ENCODE measurements at places on chromosomes 4 and X.

DNA sequence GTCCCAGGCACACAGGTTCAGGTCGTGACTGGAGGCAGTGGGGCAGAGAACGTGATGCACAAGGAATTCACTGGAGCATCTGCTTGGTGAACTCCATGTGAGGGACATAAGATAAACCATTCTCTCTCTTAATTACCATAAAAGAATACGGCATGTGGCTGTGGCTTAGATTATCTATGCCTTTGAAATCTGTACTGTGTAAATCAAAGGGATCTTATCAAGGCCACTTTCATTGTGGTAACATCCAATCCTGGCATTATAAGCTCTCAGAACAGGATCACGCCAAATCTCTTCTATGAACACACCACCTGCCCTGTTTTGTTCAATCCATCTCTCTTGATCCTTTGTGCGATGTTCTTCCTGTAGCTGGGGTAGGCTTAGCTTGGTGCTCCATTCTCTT is 192.3 kb downstream of the SPATA18 start:
- no peak for DNase-seq

GRCh38 chr4:40232610-40233009 is 35.8 kb downstream of the RHOH start:
- no peak for DNase-seq

GRCh38 chr4:96354036-96354712 is 514.3 kb downstream of the PDHA2 start:
- DNase-seq = no peak

- no peak for DNase-seq
These were observed 146.9 kb downstream of the DCHS2 start for GRCh38 chr4:154344686-154345085.

DNA sequence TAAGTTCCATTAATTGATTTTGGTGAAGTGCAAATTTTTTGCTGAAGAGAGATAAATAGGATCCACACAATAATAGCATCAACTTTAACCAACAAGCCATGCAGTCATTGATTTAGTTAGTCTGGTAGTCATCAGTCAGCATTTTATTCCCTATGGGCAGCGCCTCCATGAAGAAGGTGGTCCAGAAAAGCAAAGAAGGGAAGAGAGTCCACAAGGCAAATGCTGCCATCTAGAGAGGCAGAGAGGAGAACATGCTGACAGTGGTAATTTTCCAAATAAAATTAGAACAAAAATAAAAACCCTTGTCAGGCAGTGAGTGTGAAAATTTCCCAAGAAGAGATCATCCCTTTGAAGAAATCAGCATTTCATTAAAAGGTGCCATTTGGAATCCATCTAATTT is 366.7 kb upstream of the FAM241A start:
- DNase-seq = no peak

- no peak for DNase-seq
These were observed 78.3 kb upstream of the C1QTNF7 start for GRCh38 chr4:15349531-15349935.

GRCh38 chrX:98931216-98931615 is 1478.9 kb downstream of the PCDH19 start:
- DNase-seq = no peak

GRCh38 chr4:78788007-78788889 is 12.1 kb downstream of the BMP2K start:
- no peak for DNase-seq

DNA sequence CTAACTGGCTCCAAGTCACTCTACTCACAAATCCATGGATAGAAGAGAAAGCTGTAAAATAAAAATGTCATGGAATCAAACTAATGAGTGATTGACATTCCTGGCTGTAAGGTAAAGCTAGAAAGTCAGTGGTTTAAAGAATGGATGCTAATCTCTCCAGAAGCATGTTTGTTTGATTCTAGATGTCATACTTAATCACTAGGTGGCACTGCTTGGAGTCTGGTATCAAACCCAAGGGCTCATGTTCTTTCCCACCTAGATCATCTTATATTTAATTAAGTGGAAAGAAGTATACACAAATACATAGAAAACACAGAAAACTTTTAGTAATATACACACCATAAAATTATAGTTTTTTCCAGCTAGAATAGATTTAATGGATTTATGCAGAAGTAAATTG is 2666.6 kb downstream of the PCDH7 start:
- DNase-seq = no peak

GRCh38 chr4:26867914-26868684 is 7.5 kb downstream of the STIM2 start:
- DNase-seq = no peak

DNA sequence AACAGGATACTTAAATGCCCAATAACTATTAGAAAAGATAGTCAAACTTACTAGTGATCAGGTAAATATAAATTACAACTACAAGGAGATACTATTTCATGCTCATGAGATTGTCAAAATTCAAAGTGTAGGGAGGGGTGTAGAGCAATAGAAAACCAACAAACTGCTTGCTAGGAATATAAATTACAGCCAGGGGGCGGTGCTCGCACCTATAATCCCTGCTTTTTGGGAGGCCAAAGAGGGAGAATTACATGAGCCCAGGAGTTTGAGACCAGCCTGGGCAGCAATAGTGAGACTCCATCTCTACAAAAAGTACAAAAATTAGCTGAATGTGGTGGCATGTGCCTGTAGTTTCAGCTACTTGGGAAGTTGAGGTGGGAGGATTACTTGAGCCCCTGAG is 556.5 kb upstream of the NR3C2 start:
- no peak for DNase-seq

- DNase-seq = no peak
These were observed 56.3 kb downstream of the DTHD1 start for GRCh38 chr4:36337665-36338185.

DNA sequence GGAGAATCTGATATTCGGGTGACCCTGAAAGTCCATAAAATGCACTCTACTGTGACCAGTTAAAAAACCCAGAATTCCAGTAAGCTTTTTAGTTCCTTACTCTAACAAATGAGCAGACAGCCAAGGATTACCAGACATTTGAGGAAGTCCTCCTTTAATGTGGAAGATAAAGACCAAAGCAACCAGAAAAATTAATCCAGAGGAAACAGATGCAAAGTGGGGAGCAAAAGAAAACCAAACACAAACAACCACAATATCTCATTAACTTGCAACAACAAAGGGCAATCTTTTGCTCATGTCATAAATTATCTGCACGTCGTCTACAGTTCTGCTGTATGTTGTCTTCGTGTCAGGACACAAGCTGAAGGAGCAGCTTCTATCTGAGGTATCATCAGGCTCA is 164.4 kb downstream of the PJA1 start:
- no peak for DNase-seq

GRCh38 chr4:150598909-150599308 is 17.0 kb downstream of the MAB21L2 start:
- no peak for DNase-seq

- DNase-seq = no peak
These were observed 5.4 kb downstream of the MEPE start for GRCh38 chr4:87838205-87838604.

DNA sequence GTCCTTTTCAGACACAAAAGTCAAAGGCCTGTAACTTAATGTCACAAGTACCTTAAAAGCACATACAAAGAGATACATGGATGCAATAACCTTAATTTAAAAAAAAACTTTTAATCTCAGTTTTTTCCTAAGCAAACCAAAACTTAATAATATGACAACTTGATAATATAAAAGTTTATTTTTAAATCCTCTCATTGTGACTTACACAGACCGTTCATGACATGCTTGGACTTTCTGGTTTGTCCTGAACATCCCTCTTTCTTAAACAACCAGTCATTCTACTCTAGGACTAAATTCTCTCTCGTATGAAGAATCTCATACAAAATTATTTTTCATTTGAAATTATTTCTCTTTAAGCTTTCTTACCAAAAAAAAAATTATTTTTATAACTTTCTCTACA is 43.1 kb upstream of the CYP2U1 start:
- no peak for DNase-seq

GRCh38 chr4:38774181-38774955 is 8.4 kb downstream of the TLR10 start:
- DNase-seq = no peak

DNA sequence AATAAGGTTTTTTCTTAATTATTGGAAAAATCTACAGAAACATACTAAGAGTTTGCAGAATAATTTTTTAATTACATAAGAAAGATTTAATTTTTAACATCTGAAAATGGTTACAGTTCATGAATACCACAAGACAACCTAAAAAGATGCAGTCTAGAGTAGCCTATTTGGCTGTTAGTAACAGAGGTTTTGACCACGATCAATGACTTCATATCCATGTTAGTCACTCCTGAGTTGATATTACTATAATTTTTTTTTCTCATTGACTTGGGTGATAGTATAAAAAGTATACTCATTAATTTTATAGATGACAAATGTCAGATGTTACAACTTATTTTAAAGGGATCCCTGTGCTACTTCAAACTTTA is 272.5 kb downstream of the DCTD start:
- no peak for DNase-seq

DNA sequence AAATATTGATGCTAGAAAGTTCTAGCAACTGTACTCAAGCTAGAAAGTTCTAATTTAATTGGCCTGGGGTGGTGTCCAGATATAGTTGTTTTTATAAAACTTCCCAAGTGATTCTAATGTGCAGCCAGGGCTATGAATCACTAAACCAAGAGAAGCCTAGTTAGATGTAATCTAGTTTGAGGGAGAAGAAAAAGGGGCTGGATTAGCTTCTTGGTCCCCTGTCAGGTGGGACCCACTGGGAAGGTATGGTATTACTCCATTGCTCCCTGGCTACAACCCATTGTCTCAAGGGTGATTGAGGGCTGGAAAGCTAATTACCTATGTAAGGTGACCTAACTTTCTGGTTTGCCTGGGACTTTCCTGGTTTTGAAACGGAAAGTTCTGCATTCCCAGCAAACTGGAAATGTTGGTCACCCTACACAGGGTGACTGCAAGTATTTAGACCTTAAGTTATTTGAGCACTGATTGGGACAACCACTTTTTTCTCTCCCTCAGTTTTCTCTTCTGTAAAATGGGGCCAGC is 23.9 kb upstream of the MSN start:
- no peak for DNase-seq

DNA sequence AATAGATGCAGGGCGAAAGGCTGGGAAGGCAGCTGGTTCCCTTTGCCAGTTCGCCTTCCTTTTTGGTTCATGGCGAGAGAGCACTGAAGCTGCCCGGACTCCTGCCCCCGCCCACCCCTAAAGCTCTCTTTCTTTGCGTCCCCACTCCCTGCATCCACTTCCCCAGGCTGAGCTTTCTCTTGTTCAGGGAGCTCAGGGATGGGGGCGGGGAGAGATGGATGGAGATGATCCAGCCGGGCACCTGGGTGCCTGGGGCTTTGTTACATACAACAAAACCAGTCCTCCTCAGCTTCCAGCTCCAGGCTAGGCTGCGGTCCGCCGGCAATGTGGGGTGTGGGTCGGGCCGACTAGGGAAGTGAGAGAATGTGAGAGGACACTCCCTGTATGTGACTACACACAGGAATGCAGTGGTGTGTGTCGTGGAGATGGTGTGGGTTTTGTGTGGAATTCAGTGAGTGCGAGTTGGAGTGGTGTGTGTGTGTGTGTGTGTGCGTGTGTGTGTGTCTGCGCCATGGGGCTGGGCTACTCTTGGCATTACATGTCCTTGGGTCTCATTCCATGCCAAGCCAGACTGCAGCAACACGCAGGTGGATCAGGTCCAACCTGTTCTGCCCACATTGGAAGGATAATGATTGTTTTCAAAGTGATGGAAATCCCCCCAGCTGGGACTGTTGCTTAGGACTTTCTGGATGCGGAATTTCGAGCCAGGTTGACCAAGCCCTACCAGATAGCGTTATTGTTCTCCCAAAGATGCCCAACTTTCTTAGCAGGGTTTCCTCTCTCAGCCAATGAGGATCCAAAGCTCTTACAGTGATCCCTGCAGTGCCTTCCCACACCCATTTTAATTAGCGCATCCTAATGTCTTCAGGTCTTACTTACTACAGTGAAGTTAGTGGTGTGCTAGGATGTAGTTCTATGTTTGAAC is 149.4 kb upstream of the CHRDL1 start:
- no peak for DNase-seq

GRCh38 chr4:22842360-22843018 is 149.8 kb downstream of the GBA3 start:
- DNase-seq = no peak

GRCh38 chrX:38313190-38313589 is 14.1 kb downstream of the RPGR start:
- no peak for DNase-seq

- no peak for DNase-seq
These were observed 1.4 kb downstream of the LSM6 start for GRCh38 chr4:146176891-146177290.

DNA sequence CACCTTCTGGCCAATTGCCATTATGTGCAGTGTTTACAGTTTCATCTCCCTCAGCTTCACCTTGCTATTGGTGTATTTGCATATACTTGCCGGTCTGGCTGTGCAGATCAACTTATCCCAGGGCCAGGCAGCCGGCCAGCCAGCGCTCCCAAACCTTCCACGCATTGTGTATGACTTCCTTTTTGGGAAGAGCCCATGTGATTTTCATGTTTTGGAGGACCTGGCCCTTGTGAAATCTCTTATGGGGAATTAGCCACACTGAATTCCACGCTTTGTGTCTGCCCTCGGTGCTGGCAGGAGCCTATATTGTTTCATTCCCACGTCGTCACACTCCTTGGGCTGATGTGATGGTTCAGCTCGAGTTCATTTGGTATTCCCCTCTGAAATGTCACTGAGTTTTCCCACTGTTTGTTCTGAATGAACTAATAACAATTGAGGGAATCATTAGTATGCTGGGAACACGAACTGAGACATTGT is 6.0 kb upstream of the PDLIM3 start:
- no peak for DNase-seq

- DNase-seq = no peak
These were observed 193.0 kb upstream of the C1QTNF7 start for GRCh38 chr4:15234856-15235126.

GRCh38 chrX:37509349-37509748 is 62.1 kb upstream of the LANCL3 start:
- no peak for DNase-seq

DNA sequence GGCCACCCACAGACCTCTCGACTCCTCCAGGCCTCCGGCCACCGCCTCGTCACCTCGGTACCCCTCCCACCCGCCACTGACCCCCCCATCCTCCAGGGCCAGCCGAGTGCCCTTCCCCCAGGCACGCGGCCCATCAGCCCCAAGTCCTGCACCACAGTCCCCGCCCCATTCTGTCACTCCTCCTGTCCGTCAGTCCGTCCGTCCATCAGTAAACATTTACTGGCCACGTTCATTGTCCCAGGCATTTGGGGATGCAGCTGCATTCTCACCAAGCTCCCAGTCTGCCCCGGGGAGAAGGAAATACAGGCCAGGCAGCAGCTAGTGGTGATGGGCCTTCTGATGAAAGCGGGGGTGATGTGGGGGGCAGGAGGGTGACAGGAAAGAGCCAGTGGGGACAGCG is 35.3 kb upstream of the FGFR3 start:
- DNase-seq = no peak

- no peak for DNase-seq
These were observed 804.7 kb upstream of the NDST4 start for GRCh38 chr4:115918149-115918548.

- DNase-seq = no peak
These were observed at the start of gene CXCL1 for GRCh38 chr4:73869130-73870055. CXCL1 (plus strand) TSS chr4:73869393; CDS start chr4:73869471, 78 bp downstream.

- no peak for DNase-seq
These were observed 117.5 kb downstream of the PCDH18 start for GRCh38 chr4:137414802-137415201.

Data from NCI-H1048 (cell line).